ENCODE measurements at places on chromosomes 6 and 20. TPM values are rescaled to one million over a fixed set of nuclear protein-coding genes. Genes with fewer than 3 reads are reported as not detected.

The ID4 gene
- 11.1 TPM for total RNA-seq

The ARFGEF3 gene
- 1.5 TPM for total RNA-seq

The MYMX gene
- not detected for total RNA-seq

The DEFB132 gene
- total RNA-seq, result not detected

The COX7A2 gene
- 246 TPM for total RNA-seq

The ALDH5A1 gene
- 0.49 TPM for total RNA-seq

The PBOV1 gene
- not detected for total RNA-seq

The CLPSL2 gene
- total RNA-seq, result not detected

The METTL24 gene
- 1.5 TPM for total RNA-seq

The KIAA0408 gene
- 1.1 TPM for total RNA-seq

The SLC22A16 gene
- total RNA-seq, result not detected

The MAPK13 gene
- total RNA-seq, result 4.1 TPM

The ARMC2 gene
- total RNA-seq, result 5.2 TPM

The MTCH1 gene
- total RNA-seq, result 258 TPM

The SLC26A8 gene
- total RNA-seq, result not detected

The MMP24 gene
- 0.73 TPM for total RNA-seq

The IFNGR1 gene
- 70.3 TPM for total RNA-seq

The NRN1 gene
- 117 TPM for total RNA-seq

The DTNBP1 gene
- total RNA-seq, result 4.5 TPM

The SIRPG gene
- total RNA-seq, result not detected

The SLC17A3 gene
- total RNA-seq, result not detected

The MOG gene
- total RNA-seq, result not detected

The LZTS3 gene
- 6.8 TPM for total RNA-seq

The C20orf202 gene
- total RNA-seq, result 0.16 TPM

The RAB32 gene
- total RNA-seq, result 108 TPM

The OPN5 gene
- not detected for total RNA-seq

The FYN gene
- total RNA-seq, result 90.9 TPM

The PSMB8 gene
- 69.7 TPM for total RNA-seq

The PTCHD4 gene
- 4.7 TPM for total RNA-seq

The FAM83C gene
- total RNA-seq, result under 0.01 TPM

The FAM162B gene
- total RNA-seq, result 0.81 TPM

The ZNF341 gene
- total RNA-seq, result 2.6 TPM

The PKIB gene
- total RNA-seq, result 0.12 TPM

The SLC25A27 gene
- total RNA-seq, result 8.4 TPM

The CRIP3 gene
- not detected for total RNA-seq

The LRFN2 gene
- total RNA-seq, result not detected

The ZSCAN31 gene
- 2.3 TPM for total RNA-seq
